ENCODE measurements at places on chromosomes 11 and 22.

- DNase-seq = peak; percentile 91
Observed at GRCh38 chr22:31676700-31677099, 14.7 kb upstream of the PISD start.

- peak; percentile 53 for DNase-seq
Observed at GRCh38 chr11:20156280-20156875, 3.9 kb downstream of the DBX1 start.

- no peak for DNase-seq
Observed at GRCh38 chr11:3207526-3208189, 11.0 kb downstream of the MRGPRG start.

DNA sequence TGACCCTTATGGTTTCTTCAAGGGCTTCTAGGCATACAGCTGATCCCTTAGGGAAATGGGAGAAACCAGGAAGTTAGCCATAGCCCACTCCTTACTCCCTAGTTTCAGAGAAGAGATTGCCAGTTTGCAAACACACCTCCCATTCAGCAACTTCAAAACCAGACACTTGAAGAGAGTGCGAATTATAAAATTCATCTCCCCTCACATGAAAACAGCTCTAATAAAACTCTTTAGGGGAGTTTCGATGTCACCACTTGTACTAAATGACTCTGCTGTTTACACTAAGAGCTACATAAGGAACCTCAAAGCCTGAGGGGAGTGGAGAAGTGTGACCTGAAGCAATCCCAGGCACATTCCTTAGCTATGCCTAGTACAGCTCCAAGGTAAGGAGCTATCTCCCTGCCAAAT, 8.3 kb downstream of the LGR4 start:
- no peak for DNase-seq

- DNase-seq = no peak
Observed at GRCh38 chr11:60594998-60595642, 79.9 kb downstream of the MS4A13 start.

- DNase-seq = no peak
Observed at GRCh38 chr11:76073724-76074123, 132.6 kb downstream of the WNT11 start.

- DNase-seq = peak; percentile 58
Observed at GRCh38 chr11:75492181-75492820, 33.4 kb downstream of the GDPD5 start.

- no peak for DNase-seq
Observed at GRCh38 chr22:47092896-47093311, 330.5 kb downstream of the TBC1D22A start.

- peak; percentile 26 for DNase-seq
Observed at GRCh38 chr22:37746366-37747079, 49.7 kb downstream of the TRIOBP start.

DNA sequence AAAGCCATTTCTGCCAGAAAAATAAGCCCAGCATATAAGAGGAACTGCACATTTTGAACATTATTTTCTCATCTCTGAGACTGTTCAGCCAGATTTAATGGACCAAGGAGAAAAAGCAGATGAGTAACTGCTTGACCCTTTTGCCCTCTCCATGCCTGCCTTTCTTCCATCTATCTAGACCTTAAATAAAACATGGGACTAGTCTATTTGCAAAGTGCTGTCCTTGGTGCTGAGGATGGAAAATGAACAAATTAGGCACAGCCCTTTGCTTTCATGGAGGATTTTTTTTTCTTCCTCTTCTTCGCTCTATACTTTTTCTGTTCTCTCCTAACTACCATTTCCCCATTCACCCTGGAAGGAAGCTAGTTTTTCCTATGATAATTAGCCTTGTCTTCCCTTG, 361.3 kb downstream of the GRM5 start:
- no peak for DNase-seq

DNA sequence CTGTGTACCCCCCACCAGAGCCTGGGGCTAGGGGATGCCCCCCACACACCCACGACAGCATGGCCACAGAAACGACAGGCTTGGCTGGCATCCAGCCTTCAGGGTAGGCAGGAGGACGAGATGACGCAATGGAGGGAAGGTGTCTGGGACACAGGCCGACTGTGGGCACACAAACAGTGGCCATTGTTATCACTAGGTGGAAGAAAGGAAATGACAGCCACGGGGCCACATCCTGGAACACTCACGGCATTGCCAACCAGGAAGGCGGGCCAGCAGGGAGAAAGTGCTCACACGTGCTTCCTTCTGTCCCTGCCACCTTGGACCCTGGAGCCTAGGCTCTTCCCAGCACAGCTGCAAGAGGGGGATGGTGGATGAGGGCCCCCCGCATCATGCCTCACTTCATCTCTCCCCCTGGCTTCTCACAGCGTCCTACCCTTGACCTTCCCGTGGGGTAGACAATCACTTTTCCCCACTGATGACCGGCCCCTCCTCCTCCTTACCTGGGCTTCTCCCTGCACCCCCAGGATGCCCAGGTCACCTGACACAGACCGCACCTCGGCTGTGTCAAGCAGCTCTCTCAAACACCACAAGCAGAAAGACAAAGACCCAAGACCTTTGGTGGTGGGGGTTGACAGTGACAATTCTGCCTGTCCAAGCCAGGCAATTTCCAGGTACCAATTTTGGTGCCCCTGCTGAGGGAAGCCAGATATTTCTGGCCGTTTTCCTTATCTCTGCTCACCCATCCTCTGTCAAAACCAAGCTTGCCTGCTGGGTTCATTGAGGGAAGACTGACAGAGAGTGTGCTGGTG, 8.6 kb downstream of the PLA2G6 start:
- peak; percentile 24 for DNase-seq

- DNase-seq = no peak
Observed at GRCh38 chr22:25051983-25052710, 99.6 kb downstream of the KIAA1671 start.

GRCh38 chr11:62542750-62543567, 3.6 kb downstream of the AHNAK start:
- DNase-seq = peak; percentile 67

GRCh38 chr11:6674862-6675261, 8.3 kb downstream of the MRPL17 start:
- DNase-seq = no peak

DNA sequence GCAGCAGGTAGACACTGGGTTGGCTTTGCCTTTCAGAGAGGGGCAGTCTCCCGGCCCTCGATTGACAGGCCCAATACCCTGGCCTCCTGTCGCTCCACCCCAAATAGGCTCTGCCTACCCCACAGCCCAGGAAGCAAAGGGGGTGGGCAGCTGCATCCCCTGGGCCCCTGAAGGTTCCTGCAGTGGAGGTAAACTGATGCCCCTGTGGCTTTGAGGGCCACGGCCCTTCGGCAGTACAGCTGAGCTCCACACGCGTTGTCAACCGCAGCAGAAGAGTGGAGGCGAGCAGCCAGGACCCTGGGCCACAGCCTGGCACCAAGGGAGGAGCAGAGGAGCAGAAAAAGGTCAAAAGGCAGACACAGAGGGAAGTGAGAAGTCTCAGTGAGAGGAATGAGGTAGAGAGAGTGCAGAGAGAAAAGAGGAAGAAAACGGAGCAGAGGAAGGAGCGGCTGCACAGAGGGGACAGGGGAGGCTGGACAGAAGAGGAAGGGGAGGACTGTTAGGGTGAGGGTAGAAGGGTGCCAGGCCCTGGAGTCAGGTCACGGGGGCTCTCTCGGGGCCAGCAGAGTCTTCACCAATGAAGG, 64.0 kb downstream of the SLC22A12 start:
- DNase-seq = no peak

- DNase-seq = no peak
Observed at GRCh38 chr22:22079404-22080148, 97.0 kb upstream of the TOP3B start.

All from activated T-cell treated with anti-CD3 and anti-CD28 coated beads, Interleukin-2, amount 50 U/mL, for 4 hours (primary cell).